ENCODE measurements at places on chromosomes 13 and 19.

GRCh38 chr13:40520916-40521315, 145.5 kb downstream of the FOXO1 start:
- DNase-seq = no peak

DNA sequence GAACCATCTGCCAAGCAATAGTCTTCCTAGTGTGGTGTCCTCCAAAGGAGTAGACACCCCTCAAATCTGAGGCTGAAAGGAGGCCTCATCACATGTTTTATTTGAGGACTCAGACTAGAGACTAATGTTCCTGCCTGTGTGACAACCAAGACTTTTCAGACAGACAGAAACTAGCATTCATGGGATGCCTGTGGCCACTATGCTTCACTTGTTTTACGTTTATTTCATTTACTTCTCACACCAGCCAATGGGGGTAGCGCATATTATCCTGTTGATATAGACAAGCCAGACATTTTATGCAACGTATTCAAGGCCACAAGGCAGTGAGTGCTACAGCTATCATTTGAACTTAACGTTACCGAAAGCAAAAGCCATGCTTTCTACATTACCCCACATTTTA, 391.7 kb upstream of the HTR2A start:
- DNase-seq = no peak

GRCh38 chr13:52652980-52653303, 306 bp downstream of the SUGT1 start:
- no peak for DNase-seq

DNA sequence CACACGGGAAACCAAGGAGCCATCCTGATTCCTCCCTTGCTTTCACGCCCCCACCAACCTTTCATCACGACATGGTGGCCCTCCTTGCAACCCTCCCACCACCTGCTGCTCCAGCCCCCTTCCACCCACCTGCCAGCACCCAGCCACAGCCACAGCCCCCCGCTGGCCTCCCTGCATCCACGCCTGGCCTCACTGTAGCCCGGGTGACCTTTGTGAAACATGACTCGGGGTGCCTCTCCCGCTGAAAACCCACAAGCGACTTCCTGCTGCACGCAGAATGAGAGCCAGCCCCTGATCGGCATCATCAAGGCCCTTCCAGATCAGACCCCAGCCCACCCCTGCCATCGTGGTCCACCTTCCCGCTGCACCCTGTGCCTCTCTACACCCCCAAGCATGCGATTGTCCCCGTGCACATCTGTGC, 14.9 kb downstream of the POP4 start:
- no peak for DNase-seq

DNA sequence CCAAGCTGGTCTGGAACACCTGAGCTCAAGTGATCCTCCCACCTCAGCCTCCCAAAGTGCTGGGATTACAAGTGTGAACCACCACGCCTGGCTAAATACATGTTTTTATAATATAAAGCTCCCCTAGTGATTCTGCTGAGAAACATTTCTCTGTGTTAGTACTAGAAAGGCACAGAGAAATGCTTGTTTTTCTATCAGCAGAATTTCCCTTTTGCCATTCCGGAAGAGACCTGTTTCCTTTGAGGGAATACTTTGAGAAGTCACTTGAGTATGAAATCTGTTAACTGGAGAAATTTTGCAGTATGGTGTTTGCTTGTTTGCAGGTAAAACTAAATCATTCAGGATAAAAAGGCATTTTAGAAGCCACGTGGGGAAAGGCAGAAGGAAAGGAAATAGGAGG, 4.4 kb upstream of the NLRP12 start:
- no peak for DNase-seq

- DNase-seq = no peak
Observed at GRCh38 chr19:17975032-17975431, 8.1 kb downstream of the KCNN1 start.

DNA sequence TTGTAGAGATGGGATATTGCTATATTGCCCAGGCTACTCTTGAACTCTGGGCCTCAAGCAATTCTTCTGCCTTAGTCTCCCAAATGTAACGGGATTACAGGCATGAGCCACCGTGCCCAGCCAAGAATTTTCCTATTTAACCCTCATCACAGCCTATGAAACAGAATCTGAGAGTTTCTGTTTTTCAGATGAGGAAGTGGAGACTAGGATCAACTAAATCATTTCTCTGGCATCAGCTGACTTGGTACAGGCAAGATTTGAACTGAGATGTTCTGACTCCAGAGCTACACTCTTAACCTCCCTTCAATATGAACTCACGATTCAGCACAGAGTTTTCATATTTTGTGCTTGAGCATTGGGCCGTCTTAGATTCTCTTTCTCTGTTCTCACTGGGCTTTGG, 8.1 kb downstream of the ZNF460 start:
- DNase-seq = no peak

DNA sequence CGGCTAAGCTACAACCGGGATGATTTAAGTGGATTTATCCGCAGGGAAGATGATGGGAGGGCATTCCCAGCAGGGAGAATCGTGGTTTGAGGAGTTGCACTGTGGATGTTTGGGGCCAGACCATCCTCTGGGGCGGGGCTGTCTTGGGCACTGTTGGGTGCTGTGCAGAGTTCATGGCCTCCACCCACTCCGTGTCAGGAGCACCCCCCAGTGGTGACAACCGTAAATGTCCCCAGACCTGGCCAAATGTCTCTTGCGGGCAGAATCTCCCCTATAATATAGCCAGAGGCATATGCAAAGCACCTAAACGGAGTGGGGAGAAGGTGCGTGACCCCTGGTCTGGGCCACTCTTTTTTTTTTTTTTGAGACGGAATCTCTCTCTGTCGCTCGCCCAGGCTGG, 40.2 kb downstream of the SMIM24 start:
- no peak for DNase-seq

- no peak for DNase-seq
Observed at GRCh38 chr13:39780711-39781110, 125.2 kb downstream of the COG6 start.

GRCh38 chr19:28184997-28185396, 1028.0 kb downstream of the UQCRFS1 start:
- no peak for DNase-seq

DNA sequence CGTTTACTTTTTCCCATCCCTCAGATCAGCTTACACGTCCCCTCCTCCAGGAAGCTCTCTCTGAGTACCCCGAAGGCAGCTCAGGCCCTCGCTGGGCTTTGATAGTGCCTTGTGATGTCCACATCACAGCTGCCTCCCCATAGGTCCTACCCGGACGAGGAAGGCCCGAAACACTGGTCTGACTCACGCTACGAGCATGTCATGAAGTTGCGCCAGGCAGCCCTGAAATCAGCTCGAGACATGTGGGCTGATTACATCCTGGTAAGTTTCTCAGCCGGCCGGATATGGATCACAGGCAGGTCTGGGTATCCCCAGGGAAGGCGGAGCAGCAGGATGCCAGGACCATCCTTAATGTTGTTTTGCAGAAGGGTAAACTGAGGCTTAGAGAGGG, 4.8 kb downstream of the COLGALT1 start:
- peak; percentile 87 for DNase-seq

GRCh38 chr13:83691966-83692365, 190.3 kb downstream of the SLITRK1 start:
- peak; percentile 11 for DNase-seq

- DNase-seq = no peak
Observed at GRCh38 chr13:61728471-61728870, 312.8 kb upstream of the PCDH20 start.

GRCh38 chr13:104875038-104875754, 1660.3 kb downstream of the EFNB2 start:
- no peak for DNase-seq

GRCh38 chr13:85031771-85032170, 767.4 kb downstream of the SLITRK6 start:
- DNase-seq = no peak

GRCh38 chr19:49565261-49565660, 15.1 kb downstream of the NOSIP start:
- no peak for DNase-seq

DNA sequence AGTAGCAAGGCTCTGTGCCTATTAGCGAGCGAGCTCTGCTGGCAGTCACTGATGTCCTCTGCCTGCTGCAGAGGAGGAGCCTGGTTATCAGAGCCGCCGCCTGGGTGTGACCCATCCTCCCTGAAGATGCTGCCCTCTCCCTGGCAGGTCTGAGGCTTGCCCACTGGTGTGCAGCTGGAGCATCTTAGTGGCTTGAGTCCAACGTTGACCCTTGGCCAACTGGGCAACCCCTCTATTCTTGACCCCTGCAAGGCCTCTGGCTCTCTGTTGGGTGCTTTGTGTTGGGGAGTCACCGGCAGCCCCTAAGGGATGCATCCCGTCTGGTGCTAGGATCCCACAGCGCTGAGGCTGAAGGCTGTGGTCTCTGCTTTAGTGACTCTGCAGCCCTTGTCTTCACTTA, 277.9 kb upstream of the SOX1 start:
- DNase-seq = no peak

DNA sequence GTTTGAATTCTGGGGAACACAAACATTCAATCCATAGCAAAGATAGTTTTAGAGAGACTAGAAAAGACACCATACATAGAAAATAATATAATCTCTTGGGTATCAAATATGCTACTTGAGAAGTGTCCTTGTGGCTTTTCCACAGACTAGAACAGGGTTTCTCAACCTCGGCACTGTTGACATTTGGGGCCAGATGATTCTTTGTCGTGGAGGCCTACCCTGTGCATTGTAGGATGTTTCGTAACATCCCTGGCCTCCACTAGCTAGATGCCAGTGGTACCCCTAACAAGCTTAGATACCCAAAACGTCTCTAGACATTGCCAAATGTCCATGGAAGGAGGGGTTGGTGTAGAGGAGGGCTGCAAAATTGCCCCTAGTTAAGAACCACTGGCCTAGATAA, 2.2 kb upstream of the ESD start:
- DNase-seq = no peak

- no peak for DNase-seq
Observed at GRCh38 chr19:7509625-7510024, 6.3 kb upstream of the ZNF358 start.

- DNase-seq = no peak
Observed at GRCh38 chr13:73000027-73000674, 58.7 kb upstream of the KLF5 start.

- no peak for DNase-seq
Observed at GRCh38 chr13:102117175-102117831, 284.5 kb downstream of the FGF14 start.

- DNase-seq = no peak
Observed at GRCh38 chr13:113879017-113879416, 15.1 kb upstream of the GAS6 start.

GRCh38 chr13:59901191-59901590, 262.5 kb downstream of the DIAPH3 start:
- DNase-seq = no peak

DNA sequence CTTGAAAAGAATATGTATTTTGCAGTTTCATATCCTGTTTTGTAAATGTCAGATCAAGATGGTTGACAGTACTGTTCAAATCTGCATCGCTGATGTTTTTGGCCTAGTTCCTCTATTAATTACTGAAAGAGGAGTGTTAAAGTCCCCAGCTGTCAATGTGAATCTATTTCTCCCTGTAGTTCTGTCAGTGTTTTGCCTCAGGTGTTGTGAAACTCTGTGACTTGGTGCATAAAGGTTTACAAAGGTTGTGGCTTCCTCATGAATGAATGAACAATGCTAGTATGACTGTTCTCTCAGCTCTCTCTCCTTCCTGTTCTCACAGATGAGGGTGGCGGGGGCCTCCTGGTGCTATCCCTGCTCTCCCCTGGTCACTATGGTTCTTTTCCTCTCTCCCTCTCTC, 142.4 kb downstream of the MYCBP2 start:
- no peak for DNase-seq

DNA sequence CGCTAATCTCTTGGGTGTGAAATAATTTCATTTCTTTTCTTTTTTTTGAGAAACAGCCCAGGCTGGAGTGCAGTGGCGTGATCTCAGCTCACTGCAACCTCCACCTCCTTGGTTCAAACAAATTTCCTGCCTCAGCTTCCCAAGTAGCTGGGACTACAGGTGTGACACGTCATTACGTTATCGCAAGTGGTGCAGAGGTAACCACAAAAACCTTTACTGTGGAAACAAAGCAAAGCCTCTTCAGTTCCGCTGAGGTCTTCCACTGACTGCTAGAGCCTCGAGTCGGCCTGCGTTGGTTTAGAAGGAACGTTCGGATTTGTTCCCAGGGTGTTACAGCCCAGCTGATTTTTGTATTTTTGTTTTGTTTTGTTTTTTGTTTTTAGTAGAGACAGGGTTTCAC, 2.0 kb upstream of the ZNF784 start:
- no peak for DNase-seq

GRCh38 chr13:69288026-69288425, 819.6 kb upstream of the ATXN8OS start:
- DNase-seq = no peak

DNA sequence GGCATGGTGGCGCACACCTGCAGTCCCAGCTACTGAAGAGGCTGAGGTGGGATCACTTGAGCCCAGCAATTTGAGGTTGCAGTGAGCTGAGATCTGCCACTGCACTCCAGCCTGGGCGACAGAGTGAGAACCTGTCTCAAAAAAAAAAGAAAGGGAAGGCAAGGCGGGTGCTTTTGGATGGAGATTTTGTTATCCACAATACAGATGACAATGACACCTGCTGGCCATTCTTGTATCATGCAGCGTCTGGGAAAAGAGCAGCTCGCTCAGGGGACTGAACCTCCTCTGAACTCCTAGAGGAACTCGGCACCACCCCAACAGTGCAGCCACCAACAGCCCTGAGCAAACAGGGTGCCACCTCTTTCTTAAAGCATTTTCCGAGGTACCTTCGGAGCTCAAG, 22.8 kb downstream of the HAUS8 start:
- DNase-seq = peak; percentile 14

DNA sequence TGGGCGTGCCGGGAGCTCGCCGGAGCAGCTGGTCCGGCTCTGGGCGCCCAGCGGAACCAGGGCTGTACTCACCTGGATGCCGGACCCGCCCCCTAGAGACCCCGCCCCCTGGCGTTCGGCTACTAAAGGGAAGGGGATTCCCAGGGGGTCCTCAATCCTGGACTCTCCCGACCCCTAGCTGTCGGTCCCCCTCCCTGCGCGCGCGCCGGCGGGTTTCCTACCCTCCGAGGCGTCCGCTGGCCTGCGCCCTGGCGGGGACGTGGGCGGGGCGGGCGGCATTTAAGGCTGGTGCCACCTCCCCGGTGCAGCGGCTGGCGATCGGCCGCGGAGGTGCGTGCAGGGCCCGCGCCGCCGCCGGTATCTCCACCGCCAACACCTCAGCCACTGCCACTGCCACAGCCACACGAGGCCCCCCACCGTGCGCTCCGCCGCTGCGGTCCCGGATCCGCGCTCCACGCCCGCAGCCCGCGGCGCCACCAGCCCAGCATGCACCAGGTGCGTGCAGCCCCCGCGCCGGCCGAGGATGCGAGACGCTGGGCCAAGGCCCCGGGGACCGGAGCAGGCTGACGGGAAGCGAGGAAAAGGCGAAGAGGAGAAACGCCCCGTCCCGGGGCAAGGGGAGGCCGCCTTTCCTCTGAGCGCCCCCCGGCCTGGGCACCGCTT, at the start of gene ATP12A:
Gene ATP12A, plus strand, starts transcription at position 151 of the 663 bp plus-strand sequence. Its CDS starts 336 bp downstream, at position 487.
- DNase-seq = no peak
